Stimulated activated CD4-positive, alpha-beta T cell treated with anti-CD3 and anti-CD28 coated beads, Interleukin-2, amount 100 ng/mL, for 24 hours (primary cell): ENCODE measurements at places on chromosomes 2 and 18.

DNA sequence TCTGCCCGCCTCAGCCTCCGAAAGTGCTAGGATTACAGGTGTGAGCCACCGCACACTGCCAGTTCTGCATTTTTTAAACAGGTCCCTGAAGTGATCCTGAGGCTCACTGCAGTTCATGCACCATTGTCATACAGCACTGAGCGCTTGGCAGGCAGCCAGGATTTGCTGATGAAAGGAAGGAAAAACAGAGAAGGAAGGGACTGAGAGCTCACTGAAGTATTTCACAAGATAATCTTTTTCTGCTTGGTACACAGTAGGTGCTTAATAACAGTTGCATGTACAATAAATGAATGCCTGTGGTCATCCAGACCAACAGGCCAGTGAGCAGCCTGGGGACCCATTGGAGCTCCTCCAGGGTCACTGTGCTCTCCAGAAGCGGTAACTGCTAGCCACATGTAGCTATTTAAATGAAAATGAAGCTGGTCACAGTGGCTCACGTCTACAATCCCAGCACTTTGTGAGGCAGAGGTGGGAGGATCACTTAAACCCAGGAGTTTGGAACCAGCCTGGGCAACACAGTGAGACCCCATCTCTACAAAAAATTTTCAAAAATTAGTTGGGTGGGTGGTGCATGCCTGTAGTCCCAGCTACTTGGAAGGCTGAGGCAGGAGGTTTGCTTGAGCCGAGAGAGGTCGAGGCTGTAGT is 33.1 kb upstream of the SMAD7 start:
- DNase-seq = no peak

- DNase-seq = no peak
These were observed 14.7 kb upstream of the ARHGAP25 start for GRCh38 chr2:68719912-68720311.

DNA sequence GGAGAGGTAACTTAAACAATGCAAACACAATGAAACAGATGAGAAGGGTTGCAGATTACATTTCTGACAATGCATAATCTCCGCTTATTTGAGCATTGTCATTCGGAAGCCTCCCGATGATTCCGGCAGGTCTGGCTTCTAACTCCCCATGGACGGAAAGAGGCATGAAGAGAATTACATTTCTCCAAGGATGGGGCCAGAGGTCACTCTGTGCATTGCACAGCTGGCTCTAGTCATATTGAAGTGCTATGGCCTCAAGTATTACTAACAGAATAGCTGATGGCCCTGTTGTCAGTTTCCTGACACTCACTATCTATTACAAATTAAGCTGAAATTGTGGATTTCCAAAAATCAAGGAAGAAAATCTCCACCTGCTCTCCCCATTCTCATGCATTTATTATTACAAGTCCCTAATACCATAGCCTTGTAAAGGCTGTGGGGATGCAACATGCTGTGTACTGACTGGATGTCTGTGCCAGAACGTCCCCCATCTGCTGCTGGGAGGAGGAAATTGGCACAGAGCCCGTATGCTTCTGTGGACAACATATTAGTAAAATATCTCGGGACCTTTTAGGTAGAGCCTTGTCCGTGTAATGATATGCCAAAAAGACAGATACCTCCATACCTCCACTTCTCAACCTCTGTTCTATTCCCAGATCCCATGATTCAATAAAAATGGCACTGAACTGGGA is 168.1 kb downstream of the SETBP1 start:
- no peak for DNase-seq

DNA sequence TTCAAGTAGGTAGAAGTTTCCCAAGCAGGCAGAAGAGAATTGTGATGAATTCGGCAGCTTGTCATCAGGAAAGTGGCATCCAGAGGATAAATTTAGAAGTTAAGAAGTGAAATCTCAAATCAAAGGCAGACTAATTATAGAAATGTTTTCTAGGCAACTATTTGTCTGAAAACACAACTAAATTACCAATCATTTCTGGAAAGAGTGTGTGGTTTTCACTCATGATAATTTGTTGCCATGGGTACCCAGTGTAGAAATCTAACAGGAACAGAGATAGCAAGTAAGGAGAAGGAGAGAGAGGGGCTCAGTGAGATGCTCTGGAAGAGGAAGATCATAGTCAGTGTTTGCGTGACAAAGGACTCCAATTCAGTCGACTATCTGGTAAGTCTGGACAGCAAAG is 208.1 kb downstream of the NCKAP5 start:
- no peak for DNase-seq

DNA sequence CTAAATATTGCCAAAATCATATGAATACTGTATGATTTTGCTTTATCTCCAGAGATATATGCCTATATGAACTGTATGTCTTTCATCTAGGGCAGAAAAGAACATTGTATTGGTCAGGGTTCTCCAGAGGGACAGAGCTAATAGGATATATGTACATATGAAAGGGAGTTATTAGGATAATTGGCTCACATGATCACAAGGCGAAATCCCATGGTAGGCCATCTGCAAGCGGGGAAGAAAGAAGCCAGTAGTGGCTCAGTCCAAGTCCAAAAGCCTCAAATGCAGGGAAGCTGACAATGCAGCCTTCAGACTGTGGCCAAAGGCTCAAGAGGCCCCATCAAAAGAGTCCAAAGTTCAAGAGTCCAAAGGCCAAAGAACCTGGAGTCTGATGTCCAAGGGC is 209.9 kb downstream of the RNF144A start:
- DNase-seq = no peak

- DNase-seq = no peak
These were observed 796 bp downstream of the SPIRE1 start for GRCh38 chr18:12656938-12657683.

- DNase-seq = peak; percentile 45
These were observed 13.0 kb downstream of the AQP12A start for GRCh38 chr2:240704651-240705050.

GRCh38 chr2:148525130-148525529 is 119.4 kb upstream of the EPC2 start:
- DNase-seq = no peak

GRCh38 chr2:21787941-21788340 is 664.2 kb downstream of the TDRD15 start:
- DNase-seq = no peak

DNA sequence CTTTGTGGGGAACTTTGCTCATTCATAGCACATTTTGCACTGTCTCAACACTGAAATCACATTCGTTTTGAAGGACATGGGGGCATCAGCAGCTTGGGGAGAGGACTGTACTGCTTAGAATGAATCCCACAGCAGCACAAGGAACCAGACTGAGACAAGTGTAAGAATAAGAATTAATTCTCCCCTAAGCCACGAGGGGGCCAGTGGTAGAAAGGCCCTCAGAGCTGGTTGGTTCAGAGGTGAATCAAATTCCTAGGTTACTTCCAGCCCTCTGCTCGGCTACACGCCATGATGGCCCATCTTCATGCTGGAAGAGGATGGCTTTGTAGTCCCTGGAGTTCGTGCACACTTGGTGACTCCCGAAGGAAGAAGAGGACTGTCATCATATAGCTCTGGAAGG is 12.0 kb upstream of the MC5R start:
- DNase-seq = no peak

GRCh38 chr2:28624793-28625701 is 126.6 kb upstream of the PPP1CB start:
- DNase-seq = peak; percentile 70

- peak; percentile 3 for DNase-seq
These were observed 119.7 kb upstream of the NFATC1 start for GRCh38 chr18:79275992-79276391.

- peak; percentile 21 for DNase-seq
These were observed 18.7 kb downstream of the ARHGAP25 start for GRCh38 chr2:68753318-68753717.

- DNase-seq = no peak
These were observed 852.4 kb upstream of the ACVR2A start for GRCh38 chr2:146992466-146992865.

DNA sequence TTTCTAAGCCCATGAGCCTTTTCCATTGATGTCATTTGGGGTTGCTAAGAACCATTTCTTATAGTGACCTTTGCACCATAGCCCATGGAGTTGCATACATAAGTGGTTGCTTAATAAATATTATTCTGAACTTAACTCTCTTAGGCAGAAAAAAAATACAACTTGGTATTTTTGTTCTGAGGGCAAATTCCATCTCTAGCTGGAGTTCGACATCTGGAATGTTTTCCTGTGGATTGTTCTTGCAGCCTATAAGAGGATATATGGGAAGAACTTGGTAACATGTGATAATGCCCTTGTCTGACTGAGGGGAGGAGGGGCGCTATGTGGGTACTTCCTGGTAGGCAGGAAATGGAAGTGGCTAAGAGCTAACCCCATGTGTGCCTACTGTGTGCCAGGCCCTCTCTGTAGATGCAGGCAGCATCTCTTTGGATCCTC is 20.7 kb downstream of the IGFBP2 start:
- DNase-seq = no peak

DNA sequence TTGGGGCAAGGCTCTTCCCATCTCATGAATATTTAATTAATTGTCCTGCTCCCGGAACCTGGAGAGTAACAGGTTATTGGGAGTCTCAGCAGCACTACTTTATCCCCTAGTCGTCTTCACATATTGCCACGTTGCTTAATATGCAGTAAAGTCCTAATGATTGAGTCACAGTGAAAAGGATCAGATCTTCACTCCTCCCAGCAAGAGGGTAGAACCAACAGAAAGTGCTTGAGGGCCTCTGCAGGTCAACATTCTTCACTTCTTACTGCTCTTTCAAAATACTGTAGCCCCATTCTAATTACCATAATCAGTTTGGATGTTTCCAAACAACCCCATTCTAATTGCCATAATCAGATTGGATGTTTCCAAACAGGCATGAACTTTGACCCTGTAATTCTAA is 801.0 kb downstream of the LRRTM4 start:
- DNase-seq = no peak

DNA sequence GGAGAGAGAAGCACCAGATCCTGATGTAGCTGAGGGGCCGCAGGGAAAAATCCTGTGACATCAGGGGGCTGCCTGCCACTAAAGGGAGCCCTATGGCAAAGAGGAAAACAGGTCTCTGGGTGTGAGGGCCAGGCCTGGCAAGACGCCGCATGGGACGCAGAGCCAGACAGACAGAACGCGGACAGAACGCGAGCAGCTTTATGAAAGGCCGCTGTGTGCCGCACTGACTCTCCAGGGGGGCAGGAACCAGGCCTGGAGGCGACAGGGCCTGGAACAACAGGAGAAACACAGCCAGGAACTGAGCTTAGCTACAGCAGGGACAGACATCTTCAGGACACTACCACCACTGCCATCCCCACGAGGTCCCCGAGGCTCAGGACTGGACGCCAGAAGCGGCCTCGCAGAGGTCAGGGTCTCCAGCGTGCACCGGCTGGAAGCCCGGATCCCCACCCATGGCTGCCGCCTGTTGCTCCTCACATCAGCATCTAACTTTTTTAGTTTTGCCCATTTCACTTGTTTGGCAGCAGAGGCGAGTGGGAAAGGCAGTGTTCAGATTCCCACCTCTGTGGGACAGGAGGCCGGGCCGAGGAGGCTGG is 131.6 kb downstream of the VAPA start:
- no peak for DNase-seq

DNA sequence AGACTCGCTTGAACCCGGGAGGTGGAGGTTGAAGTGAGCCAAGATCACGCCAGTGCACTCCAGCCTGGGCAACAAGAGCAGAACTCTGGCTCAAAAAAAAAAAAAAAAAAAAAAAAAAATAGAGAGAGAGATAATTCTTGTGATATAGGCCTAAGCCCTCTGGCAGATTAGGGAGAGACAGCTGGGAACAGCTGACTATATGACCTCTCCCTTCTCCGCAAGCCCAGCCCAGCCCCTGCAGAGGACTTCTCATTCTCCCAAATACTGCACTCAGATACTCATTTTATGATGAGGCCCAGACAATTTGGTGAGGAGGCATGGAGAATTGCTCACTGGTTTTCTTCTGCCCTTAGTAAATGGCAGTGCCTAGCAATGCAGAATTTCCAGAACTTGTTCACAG is 262.0 kb downstream of the HAUS1 start:
- no peak for DNase-seq

DNA sequence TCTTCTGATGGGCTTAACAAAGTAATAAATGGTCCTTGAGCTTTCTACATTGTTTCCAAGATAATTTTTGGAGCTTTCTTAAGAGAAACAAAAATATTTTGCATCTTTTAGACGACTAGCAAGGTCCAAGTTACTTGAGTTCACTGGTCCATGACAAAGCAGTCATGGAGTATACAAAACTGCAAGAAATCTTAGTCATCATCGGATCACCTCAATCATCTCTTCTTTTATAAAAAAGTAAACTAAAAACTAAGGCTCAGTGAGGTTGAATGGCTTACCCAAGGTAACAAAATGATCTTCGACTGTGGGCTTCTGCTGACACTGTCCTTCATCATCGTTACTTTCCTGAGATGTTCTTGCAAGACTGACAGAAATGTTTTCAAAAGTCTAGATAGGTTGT is 11.9 kb downstream of the FIGN start:
- DNase-seq = no peak

- no peak for DNase-seq
These were observed 734.5 kb upstream of the ACVR2A start for GRCh38 chr2:147110317-147110716.

DNA sequence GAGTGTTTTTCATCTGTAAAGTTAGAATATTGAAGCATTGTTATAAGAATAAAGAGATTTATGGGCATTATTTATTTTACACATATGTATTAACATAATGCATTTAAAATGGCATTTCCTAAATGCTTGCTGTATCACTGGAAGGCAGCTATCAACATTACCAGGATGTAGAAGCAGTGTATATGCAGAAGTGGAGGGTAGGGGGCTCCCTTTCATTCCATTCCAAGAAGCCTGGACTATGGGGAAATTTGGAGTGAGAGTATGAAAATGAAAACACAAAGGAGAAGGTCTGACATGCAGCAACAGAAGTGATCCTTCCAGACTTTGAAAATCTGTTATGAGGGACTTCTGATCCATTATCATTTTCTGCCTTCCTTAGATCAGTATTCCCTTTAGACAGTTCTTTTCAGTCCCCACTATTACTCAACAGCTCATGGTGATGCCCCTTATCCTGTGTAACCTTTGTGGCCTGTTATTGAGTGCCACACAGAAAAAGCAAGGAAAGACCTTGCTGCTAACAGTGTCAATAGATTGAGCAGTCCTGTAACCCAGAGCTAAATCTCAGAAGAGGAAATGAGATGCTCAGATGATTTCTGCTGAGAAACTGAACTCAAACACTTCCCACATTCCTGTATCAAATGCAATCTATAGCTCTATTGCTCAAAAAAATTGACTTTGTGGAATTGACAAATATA is 216.6 kb downstream of the HNMT start:
- no peak for DNase-seq

DNA sequence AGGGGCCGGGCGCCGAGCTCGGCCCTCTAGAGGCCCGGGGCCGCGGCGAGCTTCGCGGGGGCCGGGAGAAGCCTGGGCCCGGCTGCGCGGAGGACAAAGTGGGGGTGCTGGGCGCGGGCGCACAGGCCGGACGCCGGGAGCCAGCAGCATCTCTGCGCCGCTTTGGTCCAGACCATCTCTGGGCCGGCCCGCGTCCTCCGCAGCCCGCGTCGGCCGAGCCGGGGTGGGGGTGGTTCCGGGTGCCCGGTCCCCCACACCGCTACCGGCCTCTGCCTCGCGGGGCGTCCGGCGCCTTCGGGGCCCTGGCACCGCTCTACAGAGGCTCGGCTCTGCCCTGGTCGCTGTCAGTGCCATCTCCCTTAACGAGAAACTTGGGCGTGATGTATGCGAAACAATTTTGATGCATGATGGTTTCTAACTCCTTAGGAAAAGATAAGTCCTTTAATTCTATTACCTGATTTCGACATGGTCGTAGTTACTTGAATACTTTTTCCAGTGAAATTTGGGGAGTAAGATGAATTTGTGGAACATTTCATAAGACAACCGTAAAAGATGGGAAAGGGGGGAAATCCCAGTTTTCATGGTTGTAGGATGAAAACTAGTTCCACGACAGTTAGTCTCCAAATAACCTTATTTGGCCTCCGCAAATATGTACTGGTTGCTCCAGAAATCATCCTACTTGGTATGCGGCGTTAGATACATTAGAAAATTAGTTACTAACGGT is 562 bp downstream of the TWSG1 start:
- DNase-seq = peak; percentile 38
